ENCODE measurements at places on chromosomes 5 and 9.

GRCh38 chr5:143716881-143717280 is 95.1 kb upstream of the HMHB1 start:
- DNase-seq: no peak

- DNase-seq: no peak
These were observed 217.7 kb upstream of the TBCA start for GRCh38 chr5:77993855-77994318.

DNA sequence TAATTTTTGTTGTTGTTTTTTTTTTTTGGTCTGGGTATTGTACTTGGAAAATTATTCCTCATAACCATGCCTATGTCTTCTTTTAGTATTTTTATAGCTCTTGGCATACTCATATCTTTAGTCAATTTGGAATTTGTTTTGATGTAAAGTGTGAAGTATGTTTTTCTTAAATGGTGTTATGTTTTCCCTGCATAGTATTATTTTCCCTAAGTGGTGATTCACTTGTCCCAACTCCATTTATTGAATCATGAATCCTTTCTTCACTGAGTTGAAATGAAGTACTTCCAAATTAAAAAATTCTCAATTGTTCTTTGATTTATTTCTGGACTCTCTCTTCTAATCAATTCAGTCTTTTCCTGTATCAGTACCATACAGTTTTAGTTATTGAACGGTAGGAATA is 46.5 kb downstream of the POLK start:
- no peak for DNase-seq

DNA sequence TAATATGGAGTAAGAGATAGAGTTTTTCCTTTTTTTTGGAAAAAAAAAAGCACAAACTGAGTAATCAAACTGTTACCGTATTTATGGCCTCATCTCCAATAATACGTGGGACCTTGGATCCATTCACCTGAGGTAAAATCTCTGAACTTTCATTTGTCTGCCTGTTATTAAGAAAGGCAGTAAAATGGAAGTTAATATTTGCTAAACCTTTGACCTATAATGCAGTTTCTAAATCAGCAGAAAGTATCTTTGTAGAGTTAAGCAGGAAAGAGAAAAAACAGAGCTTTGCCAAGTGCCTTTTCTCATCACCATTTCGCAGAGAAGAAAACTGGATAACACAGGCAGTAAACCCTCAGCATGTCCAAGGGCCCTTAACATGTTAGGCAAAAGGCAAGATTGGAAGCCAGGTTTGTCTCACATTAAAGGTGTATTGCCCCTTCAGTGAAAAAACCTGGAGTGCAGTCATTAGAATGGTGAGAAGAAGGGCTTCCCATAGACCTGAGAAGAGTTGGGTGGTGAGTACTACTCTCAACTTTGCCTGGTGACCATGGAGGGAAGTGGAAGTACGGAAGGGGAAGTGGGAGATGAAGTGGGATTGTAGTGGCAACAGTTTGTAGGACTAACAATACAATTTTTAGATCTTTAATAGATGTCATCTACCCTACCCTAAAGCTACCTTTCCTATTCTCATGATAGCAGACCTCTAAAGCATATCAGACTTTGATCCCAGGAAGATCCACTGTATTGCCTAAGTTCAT is 65.4 kb upstream of the GRAMD2B start:
- DNase-seq: no peak

DNA sequence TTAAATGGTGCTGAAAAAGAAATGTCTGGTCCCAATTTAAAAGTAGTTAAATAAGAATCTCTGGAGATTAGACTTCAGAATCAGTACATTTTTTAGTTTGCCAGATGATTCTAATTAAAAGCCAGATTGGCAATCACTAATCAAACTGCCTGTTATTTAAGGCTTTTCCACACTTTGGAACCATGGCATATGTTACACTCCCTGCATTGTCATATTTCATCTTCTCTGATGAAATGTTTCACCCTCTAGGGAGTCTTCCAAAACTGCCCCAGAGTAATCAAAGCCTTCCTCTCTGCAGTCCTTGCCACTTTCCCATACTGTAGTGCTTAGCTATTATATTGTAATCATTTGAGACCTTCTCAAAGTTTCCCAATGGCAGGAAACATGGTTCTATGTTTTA is 17.5 kb upstream of the OR13C9 start:
- DNase-seq: no peak

GRCh38 chr5:74543162-74543995 is 97.1 kb downstream of the ENC1 start:
- no peak for DNase-seq

DNA sequence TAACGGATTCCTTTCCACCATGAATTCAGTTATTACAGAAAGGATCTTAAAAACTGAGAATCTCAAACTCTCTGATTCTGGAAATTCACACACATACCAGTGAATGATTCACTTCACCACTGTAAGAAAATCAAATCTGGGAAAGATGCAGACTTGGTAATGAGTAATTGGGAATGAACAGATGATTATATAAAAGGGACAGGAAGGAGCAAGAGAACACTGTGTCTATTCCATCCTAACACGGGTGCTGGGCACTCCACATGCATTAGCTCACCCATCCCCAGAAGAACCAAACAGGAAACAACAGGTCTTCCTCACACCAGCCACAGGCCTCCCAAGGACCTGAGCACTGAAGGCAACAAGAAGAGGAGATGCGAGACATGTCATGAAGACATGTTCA is 74.8 kb upstream of the ZNF622 start:
- DNase-seq: no peak

GRCh38 chr5:102753889-102754766 is 977 bp upstream of the PAM start:
- DNase-seq: no peak

DNA sequence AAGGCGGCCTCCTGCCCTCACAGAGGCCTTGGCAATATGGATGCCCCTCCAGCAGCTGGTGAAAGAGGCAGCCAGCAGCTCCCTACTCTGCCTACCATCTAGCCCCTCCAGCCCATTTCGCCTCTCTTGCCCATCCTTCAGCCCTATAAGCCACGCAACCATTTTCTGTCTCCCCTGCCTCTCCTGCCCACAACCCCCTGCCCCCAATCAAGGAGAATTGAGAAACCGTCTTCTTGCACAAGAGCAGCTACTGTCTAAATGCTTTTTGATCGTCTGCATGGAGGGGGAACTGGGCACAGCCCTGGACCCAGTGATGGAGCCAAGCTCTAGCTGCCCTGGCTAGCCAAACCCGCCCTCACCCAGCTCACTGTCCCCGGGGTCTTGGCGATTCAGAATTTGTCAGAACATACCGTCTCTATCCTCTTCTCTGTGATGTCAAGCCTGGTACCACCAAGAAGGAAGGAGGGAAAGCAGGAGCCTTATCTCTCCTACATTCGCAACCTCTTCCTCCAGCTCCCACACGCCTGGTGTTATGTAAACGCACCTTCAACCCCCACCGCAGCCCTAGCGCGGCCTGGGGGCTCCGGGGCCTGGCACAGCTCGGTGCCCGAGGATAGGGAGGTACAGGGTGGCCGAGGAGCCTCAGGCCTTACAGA is 1.2 kb downstream of the SPRY4 start:
- no peak for DNase-seq

DNA sequence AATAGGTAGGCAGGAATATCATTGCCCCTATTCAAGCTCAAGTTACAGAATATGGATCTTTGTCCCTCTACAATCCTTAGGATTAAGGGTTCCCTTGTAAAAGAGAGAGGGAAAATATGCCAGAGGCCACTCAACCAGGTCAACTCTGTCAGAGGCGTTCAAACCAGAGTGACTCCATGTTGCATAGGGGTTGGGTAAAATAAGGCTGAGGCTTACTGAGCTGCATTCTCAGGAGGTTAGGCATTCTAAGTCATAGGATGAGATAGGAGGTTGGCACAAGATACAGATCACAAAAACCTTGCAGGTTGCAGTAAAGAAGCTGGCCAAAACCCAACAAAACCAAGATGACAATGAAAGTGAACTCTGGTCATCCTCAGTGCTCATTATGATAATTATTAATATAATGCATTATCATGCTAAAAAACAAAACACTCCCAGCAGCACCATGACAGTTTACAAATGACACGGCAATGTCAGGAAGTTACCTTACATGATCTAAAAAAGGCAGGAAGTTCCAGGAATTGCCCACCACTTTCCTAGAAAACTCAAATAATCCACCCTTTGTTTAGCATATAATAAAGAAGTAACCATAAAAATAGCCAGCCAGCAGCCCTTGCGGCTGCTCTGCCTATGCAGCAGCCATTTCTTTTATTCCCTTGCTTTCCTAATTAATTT is 64.8 kb downstream of the ERP44 start:
- no peak for DNase-seq

GRCh38 chr9:70134360-70134759 is 90.7 kb downstream of the MAMDC2 start:
- DNase-seq: no peak

Data from CD8-positive, alpha-beta memory T cell (primary cell).